ENCODE measurements at places on chromosomes 6 and 20.

- DNase-seq, result no peak
Observed at GRCh38 chr6:149529650-149530049, 16.2 kb downstream of the PPIL4 start.

DNA sequence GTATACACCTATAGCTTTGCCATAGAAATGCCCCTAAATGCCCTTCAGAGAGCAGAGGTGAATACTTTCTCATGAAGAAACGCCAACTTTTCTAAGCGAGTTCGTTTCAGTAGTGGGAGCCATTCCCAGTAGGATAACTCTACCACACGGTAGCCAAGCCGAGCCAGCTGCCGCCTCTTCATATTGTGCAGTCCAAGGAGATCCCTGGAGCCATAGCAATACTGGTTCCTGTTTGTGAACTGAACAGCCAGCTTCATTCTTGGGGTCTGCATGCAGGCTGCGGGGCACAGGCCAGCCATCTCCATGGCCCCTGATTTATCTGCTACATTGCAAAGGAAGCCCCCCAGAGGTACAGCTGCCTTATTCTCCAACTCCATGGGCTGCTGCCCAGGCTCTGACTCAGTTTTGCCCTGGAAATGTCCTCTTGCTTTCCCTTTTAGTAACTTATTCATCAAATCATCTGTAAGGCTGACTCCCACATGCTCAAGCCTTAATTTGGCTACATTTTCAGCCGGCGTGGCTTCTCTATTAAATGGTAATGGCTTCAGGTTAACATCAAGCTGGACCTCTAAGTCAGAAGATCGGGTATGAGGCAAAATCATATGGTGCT lies 12.8 kb downstream of the FASTKD5 start:
- DNase-seq, result no peak

DNA sequence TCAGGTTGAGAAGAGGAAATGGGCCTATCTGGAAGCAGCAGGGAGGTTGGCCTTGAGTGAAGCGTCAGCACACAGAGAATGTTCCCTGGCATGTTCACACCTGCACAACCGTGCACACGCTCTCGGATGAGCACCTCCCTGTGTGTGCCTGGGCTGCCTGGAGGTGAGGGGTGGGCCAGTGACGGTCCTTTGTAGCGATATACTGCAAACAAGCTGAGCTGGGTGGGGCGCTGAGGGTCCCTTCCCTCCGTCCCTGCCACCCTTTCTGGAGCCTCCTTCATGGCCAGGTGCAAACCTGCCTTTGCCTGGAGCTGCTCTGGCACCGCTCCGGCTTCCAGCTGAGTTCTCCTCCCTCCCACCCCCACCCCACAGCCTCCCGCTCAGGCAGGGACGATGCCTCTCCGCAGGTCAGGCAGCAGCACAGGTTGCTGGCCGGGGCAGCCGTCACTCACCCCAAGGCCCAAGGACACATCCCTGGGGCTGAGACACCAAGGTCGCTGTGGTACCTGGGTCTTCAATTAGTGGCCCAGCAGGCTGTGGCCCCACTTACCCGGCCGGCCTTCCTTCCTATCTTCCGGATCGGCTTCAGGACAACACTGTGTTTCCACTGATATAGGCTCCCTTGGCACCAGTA lies 111.6 kb downstream of the ERMARD start:
- no peak for DNase-seq

GRCh38 chr6:85574932-85575598 lies 18.6 kb downstream of the SNX14 start:
- DNase-seq, result no peak

DNA sequence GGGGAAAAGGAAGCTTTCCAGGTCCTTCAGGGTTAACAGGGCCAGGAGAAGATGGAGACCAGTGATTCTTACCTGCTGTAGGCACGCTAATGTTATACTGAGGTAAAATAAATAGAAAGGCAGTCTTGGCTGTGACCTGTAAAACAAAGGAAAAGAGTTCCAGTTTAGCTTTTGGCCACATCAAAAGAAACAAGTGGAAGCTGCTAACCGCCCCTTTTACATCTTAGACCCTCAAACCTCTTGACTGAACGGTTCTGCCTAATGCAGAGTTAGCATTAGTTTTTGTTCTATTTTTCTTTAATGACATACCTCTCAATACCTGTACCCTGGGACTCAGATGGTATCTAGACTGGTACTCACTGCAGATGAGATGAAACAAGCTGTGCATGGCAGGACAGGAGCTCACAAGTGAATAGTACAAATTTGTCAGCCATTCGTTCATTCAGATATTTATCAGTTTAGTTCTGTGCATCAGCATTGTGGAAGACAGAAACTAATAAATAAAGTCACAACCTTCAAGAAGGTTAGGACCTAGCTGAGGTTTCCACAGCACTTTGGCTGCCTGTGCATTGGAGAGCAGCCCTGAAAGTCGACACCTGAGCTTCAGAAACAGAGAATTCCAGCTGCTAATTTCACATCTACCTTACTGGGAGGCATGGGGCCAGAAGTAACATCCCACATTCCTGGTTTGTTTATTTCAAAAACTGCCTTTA lies 41.0 kb downstream of the TRAM2 start:
- no peak for DNase-seq

- no peak for DNase-seq
Observed at GRCh38 chr6:101181006-101181405, 212.5 kb upstream of the GRIK2 start.

GRCh38 chr20:20939006-20939405 lies 167.2 kb downstream of the LINC00237 start:
- DNase-seq, result no peak

GRCh38 chr6:128531696-128532095 lies 11.3 kb upstream of the PTPRK start:
- DNase-seq, result no peak

- no peak for DNase-seq
Observed at GRCh38 chr6:25371037-25371347, 91.8 kb downstream of the CARMIL1 start.

- DNase-seq, result peak; percentile 31
Observed at GRCh38 chr20:47181056-47181862, 175.2 kb downstream of the ZMYND8 start.

All from T-helper 1 cell (primary cell).